ENCODE measurements at places on chromosomes 12 and 14.

GRCh38 chr12:124651516-124652273, 84.3 kb upstream of the NCOR2 start:
- DNase-seq: no peak

DNA sequence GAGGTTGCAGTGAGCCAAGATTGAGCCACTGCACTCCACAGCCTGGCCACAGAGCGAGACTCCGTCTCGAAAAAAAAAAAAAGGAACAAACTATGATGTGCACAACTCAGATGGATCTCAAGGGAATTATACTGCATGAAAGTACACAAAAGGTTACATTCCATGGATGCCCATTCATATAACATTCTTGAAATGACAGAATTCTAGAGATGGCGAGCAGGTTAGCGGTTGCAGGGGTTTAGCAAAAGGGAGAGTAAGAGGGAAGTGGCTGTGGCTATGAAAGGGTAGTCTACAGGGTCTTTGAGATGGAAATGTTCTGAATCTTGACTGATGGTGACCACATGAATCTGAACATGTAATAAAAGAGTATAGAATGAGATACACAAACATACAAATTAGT, 49.7 kb downstream of the CKB start:
- DNase-seq: no peak

DNA sequence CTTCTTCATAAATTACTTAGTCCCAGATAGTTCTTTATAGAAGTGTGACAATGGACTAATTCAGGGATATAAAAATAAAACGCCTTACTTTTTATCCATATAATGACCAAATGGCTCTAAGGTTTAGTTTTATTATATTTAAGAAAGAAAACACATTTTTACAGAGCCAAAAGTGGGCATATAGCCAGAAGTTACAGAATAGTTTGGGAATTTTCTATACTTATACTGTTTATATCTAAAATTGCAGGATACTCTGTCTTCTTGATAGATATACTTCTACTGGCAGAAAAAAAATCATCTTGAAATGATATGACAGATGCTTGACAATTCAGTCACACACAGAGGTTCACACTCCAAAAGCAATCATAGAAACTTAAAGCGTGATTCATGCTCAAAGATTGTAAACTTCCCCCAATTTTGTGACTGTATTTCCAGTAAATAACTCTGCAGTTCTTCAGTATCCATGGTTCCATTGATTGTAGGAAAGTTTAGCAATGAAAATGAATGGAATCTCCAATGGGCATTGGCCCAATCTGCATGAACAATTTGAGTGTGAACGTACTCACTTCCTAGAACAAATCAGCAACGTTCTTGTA, 307.8 kb downstream of the NOVA1 start:
- DNase-seq: no peak

GRCh38 chr14:77267937-77268699, 2.9 kb downstream of the NGB start:
- no peak for DNase-seq

- DNase-seq: no peak
These were observed 127.6 kb upstream of the EVL start for GRCh38 chr14:99937475-99938244.

GRCh38 chr12:22656376-22656775, 31.4 kb downstream of the ETNK1 start:
- no peak for DNase-seq

- DNase-seq: no peak
These were observed 30.3 kb downstream of the EEA1 start for GRCh38 chr12:92898755-92899154.

- no peak for DNase-seq
These were observed 43.0 kb downstream of the CCNK start for GRCh38 chr14:99524091-99524661.

DNA sequence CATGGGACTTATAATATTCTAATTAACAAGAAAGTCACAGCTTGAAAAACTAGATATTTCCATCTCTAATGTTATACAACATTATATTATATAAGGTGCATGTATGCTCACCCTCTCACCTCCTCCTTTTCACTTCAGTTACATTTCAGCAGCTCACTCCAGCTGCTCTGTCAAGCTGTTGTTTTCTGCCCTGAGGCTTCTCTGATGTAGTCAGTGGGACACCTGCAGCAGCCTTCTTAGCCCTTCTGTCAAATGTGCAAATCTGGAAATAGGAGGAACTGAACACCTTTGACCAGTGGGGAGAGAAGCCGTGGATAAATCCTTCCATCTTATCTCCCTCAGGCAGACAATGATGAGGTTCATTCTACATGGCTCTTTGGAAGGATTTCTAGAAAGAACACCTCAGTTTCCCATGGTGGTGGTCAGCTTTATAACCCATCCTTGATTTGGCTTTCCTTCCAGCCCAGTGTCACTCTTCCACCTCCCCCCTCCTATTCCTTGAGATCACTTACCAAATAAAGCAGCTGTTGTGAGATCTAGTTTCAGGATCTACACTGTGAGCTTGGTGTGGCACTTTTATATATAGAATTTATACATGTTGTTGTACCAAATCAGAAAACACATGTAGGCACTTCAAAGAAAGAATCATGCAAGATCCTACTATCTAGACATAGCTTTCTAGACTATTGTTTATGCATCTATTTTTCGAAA, 79.6 kb upstream of the STK38L start:
- DNase-seq: peak; percentile 78

DNA sequence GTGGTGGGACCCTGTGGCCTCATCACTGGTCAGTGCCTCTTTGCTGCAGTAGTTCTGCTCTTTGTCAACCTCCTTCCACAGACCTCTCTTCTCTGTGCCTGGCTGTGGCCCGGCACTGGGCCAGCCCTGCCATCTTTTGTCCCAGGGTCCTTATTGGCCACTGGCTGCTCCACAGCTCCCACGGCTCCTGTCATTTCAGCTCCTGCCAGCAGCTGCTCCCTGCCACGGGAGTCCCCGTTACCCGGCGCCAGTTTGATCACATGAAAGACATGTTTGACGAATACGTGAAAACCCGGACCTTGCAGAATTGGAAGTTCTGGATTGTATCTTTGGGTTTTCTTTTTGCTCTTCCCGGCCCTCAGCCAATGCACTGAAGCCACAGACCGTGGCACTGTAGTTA, 35.4 kb downstream of the IL31 start:
- DNase-seq: no peak

GRCh38 chr12:62673028-62673815, 206.6 kb downstream of the MON2 start:
- no peak for DNase-seq

DNA sequence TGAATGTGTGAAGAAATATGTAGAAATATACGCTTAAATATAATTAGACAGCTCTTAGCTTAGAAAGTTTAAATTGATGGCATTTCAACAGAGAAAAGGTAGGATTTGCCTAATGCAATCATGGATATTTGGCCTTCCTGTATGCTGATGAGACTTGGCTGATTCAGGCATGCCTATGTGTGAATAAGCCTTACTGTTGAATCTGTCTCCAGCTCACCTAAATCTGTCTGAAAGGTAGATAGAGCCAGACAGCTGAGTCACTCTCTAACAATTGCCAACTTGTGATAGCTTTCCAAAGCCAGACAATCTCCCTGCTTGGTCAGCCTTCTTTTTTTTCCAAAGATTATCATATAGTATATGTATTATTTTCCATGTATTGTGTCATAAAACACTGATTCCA, 92.8 kb upstream of the FLRT2 start:
- no peak for DNase-seq

DNA sequence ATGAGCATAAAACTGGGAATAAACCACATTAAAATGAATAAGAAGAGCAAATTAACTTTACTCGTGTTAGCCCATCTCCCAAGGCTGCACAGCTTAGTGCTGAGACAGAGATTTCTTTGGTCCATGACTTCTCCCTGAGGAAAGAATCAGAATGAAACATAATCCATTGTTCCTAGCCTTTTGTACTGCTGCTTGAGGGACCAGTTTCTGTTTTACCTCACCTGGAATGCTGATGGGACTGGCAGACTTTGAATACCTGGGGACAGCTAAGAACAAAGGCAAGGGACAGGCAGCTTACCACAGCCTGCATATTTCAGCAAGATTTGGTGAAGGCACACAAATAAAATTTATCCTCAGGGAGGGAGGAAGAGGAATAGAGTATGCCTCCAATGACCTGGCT, 401.6 kb downstream of the CCDC91 start:
- DNase-seq: no peak

All from RPMI8226 (cell line).